ENCODE measurements at places on chromosomes 16 and 17.

DNA sequence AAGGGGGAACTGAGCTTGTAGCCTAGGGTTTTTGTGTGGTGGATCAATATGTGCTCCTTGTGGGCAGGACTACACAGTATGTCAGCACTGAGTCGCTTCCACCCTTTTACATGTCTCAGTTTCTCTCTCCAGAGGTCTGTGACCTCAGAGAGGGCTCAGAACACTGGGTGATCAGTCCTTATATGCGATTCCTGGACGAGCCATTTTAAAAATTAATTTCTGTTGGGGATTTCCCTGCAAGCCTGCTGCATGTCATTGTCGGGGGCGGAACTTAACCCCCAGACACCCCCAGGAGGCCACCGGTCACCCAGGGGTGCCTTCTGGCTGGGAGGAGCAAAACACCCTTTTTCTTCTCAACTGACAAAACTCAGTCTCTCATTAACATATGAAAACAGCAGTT, 14.1 kb downstream of the DHRS7B start:
- no peak for DNase-seq

DNA sequence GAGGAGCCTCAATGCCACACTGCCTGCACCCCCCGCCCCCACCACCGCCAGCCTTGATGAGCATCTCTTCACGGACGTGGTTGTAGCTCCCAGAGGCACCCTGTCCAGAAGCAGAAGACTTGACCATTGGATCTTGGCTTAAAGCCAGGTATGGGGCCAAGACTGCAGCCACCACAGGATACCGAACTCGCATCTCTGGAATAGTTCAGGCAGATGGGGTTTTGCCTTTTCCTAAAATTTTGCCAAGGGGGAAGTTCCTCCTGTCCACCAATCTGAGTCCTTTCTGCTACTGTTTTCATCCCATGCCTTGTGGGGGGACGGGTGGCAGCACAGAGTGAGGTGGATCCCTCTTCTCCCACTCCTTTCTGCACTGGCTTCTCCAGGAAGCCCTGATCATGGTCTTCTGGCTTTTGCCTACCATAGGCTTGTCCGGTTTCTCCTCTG, 939 bp downstream of the CORO6 start:
- DNase-seq = no peak

- no peak for DNase-seq
Measured at GRCh38 chr17:72832306-72832705, 260.2 kb downstream of the SLC39A11 start.

DNA sequence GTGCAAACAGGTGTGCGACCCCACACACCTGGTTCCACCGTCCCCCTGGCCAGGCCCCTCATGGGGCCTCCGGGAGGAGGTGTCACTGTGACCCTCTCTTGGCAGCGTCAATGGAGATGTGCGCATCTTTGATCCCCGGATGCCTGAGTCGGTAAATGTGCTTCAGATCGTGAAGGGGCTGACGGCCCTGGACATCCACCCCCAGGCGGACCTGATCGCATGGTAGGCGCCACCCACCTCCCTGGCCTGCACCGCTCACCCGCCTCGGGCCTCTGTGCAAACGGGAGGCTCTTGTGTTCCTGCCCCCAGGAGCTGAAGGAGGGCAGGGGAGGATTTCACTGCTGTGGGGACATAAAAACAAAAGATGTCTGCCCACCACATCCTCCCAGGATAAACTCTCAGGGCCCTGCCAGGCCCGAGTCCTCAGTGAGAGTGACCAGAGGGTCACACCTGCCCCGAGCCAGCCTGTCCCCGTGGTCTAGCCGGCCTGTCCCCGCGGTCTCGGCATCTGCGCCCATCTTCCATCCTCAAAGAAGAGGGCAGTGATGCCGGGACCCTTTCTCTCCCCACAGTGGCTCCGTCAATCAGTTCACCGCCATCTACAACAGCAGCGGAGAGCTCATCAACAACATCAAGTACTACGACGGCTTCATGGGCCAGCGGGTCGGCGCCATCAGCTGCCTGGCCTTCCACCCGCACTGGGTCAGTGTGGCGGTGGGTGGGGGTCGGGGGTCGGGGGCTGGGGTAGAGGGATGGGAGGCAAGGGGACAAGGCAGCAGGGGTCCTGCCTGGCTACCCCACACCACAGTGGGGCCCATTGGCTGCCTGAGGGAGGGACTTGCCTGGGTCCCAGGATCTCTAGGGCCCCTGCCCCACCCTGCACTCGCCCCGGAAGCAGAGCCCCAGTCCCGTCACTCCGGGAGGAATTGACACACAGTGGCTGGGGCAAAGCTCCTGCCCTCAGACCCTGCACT, 29.0 kb upstream of the CHMP6 start:
- DNase-seq = no peak

- DNase-seq = no peak
Measured at GRCh38 chr17:55660178-55660886, 62.3 kb downstream of the TMEM100 start.

GRCh38 chr16:87288753-87289362, 28.3 kb downstream of the C16orf95 start:
- DNase-seq = no peak

GRCh38 chr16:710500-711075, 4.3 kb upstream of the METRN start:
- no peak for DNase-seq

DNA sequence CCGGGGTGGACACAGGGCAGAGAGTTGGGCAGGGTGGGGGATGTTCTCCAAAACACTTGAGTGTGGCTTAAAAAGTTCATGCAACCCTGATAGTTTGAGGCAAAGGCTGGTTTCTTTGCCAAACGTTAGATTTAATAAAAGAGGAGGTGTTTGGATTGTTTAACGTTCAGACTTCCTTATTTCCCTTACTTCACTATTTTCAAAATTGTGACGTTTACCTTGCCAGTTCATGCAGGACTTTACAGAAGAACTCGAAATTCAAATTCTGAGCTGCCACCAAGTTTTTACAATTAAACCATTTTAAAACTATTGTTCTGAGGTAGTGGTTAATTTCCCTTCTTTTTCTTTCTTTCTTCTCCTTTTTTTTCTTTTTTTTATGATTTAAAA, 5.5 kb downstream of the SEC14L1 start:
- DNase-seq = no peak

DNA sequence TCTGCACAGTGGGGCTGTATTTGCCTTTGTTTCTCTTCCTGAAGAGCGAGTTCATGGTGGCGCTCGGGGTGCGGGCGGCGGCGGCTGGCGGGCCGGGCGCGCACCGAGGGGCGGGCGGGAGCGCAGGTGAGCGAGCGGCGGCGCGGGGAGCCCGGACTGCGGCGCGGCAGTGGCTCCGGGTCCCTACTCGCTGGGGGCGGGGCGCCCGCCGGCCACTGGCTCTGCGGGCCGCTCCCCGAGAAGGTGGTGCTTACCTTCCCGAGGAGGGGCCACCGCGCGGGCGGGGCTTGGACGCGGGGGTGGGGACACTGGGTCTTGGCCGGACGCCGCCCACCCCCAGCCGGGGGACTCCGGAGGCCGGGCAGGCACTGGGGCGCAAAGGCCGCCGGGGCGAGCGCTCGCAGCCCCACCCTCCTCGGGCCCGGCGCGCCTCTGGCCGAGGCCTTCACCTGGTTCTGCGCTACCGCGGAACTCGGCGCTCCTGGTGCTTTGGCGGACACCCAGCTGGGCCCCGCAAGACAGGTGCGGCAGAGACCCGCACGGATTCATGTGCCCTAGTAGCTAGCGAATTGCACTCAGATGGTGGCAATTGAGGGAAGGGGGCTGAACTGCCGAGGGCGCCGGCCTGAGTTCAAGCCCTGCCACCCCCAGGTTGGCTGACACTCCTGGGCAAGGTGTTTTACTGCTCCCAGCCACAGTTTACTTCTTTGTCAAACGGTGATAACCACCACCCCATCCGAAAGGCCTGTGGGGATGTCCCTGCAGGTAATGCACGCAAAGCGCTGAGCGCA, at the start of gene PPL:
PPL (minus strand) TSS at position 158 of the 791 bp plus-strand sequence; CDS start at position 55, 103 bp downstream.
- DNase-seq = no peak

- no peak for DNase-seq
Measured at GRCh38 chr16:69482410-69482991, 58.1 kb downstream of the CYB5B start.

DNA sequence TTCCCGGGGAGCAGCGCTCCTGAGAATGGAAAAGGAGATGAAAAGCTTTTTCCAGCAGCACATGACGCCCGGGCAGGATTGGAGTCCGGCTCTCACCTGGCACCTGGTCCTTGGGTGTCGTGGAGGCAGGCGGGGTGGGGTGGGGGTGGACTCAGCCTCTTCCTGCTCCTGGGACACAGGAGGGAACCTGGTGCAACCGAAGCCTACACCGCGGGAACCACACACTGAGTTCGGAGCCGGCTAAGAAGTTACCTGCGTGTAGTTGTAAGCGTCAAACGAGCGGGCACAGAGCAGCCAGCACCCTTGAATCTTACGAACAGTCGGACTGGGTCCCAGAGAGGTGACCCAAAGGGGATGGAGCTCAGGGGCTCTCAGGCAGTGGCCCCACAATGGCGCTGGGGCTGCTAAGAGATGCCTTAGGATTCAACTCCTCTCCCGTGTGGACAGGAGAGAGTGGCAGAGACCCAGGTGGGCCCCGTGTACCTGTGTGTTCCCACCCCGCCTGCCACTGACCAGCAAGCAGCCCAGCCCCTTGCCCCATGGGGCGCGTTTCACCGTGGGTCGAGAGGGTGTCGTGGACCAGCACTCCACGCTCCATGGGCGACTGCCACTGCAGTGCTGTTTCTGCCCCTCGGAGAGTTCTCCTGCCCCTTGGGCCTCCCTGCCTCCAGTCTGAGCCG, 105.8 kb upstream of the METRNL start:
- no peak for DNase-seq

DNA sequence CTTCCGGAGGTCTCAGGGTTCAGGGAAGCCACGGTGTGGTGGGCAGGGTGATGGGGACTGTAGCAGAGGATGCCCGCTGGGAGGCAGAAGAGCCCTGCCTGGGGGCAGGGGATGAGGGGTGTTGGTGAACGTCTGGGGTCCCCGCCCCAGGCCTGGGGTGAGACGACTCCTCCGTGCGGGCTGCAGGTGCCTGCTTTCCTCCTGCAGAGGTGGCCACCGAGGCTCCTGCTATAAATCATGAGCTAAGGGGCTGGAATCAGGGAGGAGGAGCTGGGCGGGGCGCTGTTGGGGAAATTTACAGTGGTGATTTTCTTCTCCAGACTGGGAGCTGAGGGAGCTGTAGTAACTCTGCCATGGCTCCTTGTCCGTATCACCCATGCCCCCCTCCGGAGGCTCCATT, 167.0 kb downstream of the MRM1 start:
- DNase-seq = no peak

GRCh38 chr17:83100220-83100852, 20.9 kb downstream of the METRNL start:
- DNase-seq = no peak

DNA sequence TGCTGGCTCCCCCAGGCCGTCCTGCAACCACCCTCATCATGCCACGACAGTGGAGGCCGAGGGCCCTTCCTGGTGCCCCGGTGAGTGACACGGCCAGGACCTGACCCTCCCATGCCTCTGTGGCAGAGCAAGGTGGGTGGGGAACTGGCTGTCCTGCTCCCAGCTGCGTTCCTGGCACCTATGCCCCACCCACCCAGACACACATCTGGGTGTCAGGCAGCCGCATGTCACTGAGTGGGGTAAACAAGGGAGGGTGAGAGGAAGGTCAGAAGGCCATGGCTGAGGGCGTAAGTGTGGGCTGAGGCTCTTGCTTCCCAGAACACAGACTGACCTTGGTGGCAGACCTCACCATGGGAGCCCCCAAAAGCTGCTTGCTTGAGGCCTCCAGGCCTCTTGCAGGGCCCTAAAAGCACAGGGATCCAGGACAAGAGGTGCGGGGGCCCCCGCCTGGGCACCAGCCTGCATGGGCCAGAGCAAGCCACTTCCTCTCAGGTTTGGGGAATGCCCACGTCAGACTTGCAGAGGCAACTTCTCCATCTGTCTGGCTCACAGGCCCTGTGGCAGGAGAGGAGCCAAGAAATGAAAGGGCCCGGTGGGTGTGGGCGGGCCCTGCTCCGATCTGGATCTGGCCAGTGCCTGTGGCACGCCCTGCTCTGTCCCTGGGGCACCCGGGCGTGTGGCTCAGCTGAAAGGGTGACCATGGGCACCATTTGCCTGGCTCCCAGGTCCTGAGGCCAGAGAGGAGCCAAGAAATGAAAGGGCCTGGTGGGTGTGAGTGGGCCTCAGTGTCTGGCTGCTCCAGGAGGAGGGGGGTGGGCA, 3.9 kb upstream of the CCDC57 start:
- no peak for DNase-seq

GRCh38 chr16:3135126-3135715, 392 bp downstream of the ZNF213 start:
- no peak for DNase-seq

- DNase-seq = no peak
Measured at GRCh38 chr16:85796152-85796551, 3.2 kb downstream of the EMC8 start.

DNA sequence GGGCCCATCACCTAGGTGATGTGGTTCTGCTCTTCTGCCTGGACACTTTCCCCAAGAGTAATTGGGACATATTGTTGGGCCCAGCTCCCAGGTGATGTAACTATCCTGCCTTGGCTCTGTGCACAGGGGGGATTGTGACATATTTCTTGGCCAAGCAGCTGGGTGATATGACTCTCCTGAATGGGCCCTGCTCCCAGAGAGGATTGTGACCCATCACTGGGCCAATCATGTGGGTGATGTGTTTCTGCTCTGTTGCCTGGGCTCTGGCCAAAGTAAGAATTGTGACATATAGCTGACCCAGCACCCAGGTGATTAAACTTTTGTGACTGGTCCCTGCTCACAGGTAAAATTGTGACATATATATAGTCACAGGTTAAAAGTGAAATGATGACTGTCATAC, 1904.9 kb downstream of the TP53TG3F start:
- DNase-seq = no peak

DNA sequence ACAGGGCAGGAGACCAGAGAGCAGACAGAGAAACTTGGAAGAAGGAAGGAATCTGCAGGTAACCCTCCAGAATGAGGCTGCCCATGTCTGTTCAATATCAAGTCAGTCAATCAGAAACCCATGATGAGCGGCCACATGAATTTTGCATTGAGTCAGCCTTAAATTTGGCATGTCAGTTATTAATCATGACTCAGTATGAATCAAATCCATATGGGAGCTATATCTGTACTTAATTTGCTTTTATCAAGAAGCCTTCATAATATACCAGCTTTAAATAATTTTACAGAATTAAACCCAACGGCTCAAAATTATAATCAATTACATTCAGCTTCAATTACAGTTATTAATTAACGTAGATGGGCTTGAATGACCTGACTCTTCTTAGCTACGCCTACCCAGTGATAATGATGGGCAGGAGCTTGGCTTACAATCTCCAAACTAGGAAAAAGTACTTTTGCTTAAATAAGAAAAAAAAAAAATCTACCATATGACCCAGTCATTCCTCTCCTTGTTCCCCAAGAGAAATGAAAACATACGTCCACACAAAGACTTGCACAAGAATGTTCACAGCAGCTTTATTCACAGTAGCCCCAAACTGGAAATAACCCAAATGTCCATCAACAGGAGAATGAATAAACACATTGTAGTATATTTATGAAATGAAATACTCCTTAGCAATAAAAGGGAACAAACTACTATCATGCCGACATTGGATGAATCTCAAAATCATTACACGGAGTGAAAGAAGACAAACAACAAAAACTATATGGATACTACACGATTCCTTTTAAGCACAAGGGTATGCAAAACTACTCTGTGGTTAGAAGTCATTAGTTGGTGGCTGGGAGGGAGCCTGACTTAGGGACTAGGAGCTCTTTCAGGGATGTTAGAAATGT, 48.6 kb downstream of the SLC39A11 start:
- no peak for DNase-seq

All from effector CD4-positive, alpha-beta T cell (primary cell).